ENCODE measurements at places on chromosomes 7 and 10. TPM values are rescaled to one million over a fixed set of nuclear protein-coding genes. Genes with fewer than 3 reads are reported as not detected.

DNA sequence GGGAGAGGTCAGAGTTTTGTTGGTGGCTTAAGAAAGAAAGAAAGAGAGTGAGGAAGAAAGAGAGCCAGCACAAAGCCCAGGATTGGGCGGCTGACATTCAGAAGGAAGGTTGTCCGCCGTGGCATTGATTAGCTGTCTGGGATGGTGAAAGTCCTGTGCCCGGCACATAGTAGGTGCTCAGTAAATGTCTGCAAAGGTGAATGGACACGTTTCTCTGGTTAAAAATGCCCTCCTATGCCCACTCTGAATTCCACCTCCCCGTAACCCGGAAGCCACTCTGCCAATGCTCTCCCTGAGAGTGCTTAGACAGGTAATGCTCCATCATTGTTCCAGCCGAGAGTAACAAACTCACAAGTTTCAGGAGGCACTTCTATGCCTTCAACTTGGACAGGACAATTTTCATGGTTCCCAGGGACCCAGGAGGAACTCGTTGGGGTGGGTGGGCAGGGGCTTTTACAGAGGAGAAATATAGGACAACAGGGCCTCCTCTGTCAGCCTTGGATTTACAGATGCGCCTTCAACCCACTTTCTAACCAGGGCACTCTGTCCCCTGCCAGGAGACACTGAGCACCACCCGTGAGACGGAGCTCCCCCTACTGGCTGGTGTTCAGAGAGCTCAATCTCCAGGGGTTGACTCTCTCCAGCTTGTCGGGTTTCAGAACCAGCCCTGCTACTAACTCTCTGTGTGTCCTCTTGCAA is 411.5 kb upstream of the ZMIZ1 start:
- H3K36me3 ChIP-seq, result no peaks in the 10 kb centered on the region
- peak; percentile 90 for DNase-seq
- no peaks in the 10 kb centered on the region for H3K4me1 ChIP-seq
- no peak overlapping the region for H3K27ac ChIP-seq

The PTPN20 gene
- 1.4 TPM for total RNA-seq

The TMEM236 gene
- 0.62 TPM for total RNA-seq

The CDH23 gene
- total RNA-seq, result 8.4 TPM

DNA sequence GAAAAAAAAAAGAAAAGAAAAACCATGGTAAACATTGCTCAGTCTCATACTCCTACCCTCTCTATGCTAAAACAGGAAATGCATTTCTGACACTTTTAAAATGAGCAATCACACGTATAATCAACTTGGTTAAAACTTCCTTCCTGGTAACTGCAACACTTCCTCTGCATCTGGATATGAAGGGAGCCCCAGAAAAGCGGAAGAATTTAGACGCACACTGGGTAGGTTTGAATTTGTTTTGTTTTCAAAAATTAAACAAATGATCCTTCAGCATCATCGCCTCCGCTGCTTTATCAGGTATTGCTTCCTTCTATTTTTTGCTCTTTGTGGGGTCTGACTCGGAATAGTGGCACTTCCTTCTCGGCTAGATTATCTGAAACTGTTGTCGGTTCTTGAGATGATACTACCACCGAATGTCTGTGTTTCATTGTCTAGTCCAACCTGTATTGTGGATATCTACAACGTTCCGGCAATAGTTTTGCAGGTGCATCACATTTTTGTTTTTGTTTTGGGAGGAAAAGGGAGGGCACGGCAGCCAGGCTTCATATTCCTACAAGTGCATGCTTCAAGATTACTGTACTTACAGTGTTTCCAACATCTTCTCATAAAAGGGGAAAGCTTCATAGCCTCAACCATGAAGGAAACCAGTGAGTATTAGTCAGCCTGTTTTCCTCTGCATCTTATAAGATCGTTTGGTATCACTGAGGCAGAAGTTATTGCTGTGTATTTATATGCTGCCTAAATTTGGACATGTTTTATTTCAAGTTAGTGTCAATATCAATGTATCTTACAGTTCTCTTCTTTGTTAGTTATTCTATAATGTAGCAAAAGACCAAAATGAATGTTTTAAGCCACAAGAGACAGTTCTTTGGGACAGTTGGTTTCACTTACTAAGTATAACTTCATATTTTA is at the start of gene PIK3CG:
PIK3CG (plus strand) TSS at position 153 of the 912 bp plus-strand sequence. CDS start 2,280 bp downstream, outside the sequence.
- no peaks in the 10 kb centered on the region for H3K4me1 ChIP-seq
- H3K27ac ChIP-seq, result peak within 1 kb of the TSS; percentile 33
- no peaks in the 10 kb centered on the region for H3K36me3 ChIP-seq
- no peak within 1 kb of the TSS for H3K4me3 ChIP-seq
- no peaks in the 10 kb centered on the region for H3K27me3 ChIP-seq

DNA sequence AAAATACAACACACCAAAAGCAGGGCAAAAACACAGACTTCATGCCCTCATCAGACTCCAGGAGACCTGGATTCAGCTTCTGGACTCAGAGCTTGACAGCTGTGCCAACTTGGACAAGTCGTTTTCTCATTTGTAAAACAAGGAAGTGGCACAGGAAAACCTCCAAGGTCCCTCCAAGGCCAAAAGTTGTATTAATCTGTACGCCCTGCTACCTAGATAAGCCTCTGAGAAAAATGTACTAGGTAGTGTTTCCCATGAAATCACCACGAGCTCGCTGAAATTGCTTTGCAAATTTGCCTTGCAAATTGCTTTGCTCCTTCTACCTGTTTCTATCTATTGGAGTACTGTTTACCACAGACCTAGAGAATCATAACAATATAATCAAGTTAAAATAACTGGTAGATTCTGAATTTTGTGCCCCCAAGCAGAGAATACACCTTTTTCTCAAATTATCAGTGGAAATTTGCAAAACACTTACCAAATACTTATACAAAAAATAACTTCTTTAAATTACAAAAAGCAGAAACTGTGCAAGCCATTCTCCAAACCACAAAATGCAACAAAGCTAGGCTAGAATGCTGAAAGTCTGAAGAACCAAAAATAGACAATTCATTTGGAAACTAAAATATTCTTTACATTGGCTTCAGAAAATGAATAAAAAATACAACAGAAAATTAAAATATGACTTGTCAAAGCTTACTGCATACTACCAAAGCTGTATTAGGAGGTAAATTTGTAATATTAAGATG is 158.1 kb upstream of the CHST15 start:
- DNase-seq, result no peak
- H3K36me3 ChIP-seq, result no peaks in the 10 kb centered on the region
- no peak overlapping the region for H3K4me3 ChIP-seq
- H3K27me3 ChIP-seq, result no peaks in the 10 kb centered on the region

The PDE1C gene
- 2.6 TPM for total RNA-seq

DNA sequence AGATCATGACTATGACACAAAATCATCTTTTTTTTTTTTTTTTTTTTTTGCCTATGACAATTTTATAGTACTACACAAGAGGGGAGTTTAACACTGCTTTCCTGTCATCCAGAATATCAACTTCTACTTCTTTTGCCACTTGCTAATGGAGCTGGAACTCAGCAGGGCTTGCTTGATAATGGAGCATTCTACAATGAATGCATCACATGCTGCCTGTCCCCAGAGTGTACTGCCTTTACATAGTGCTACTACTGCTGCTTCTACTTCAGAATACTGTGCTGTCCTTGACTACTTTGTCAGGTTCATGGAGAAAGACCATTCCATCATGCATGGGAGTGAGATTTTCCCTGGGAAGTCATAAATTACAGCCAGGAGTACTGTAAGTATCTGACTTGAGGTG is 338.6 kb upstream of the SEMA3A start:
- no peaks in the 10 kb centered on the region for H3K36me3 ChIP-seq
- no peak overlapping the region for H3K27ac ChIP-seq
- no peak overlapping the region for H3K4me3 ChIP-seq

DNA sequence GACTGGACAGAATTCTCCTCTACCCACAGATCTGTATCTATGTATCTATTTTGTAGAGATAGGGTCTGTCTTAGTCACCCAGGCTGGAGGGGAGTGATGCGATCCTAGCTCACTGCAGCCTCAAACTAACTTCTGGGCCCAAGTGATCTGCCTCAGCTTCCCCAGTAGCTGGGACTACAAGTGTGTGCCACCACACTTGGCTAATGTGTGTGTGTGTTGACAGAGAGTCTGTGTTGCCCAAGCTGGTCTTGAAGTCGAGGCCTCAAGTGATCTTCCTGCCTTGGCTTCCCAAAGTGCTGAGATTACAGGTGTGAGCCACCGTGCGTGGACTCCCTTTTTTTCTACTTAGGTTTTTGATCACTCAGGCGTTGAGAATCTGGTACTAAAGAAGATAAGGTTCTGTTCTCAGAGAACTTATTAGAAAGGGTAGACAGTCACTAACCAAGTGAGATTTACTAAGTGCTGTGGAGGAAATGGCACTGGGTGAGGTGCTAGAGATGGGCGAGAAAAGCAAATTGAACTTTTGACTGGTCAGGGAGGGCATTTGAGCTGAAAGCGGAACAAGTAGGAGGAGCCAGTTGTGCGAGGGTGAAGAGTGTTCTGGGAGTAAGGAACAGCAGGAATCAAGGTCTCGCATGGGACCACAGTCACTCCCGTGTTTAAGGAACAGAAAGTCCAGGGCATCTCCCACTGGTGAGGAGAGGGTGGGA is 18.0 kb downstream of the NDUFB2 start:
- H3K27me3 ChIP-seq, result no peaks in the 10 kb centered on the region
- no peak overlapping the region for H3K27ac ChIP-seq
- no peak overlapping the region for H3K4me3 ChIP-seq
- no peak for DNase-seq
- H3K4me1 ChIP-seq, result no peaks in the 10 kb centered on the region
- H3K36me3 ChIP-seq, result no peaks in the 10 kb centered on the region

DNA sequence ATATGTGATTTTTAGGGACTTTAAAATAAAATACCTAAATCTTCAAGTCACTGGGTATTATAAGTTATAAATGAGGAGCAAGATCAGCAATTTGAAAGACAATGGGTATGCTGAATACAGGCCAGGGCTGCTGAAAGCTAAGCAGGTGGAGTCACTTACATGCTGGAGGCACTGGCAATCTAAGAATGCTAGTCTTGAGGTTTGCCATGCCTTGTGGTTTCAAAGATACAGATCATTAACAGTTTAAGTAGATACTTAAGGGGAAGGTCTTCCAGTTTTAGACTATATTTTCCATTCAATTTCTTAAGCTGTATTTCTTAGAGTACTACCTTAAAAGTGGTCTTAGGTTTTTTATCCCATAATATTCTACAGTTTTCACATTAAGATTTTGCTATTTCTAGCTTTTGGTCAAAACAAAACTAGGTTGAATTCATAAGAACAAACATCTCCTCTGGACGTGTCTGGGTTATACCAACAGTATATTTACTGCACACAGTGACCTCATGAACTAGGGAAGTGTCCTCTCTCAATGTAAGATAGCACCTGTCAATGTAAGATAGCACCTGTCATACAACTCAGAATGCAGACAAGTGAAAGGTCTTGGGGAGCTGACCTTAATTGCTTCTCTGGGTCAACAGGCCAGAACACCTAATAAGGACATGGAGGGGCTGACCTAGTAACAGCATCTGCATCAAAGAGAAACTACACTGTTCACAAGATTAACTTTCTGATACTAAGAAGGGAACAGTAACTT is 2.0 kb downstream of the SRI start:
- no peaks in the 10 kb centered on the region for H3K4me1 ChIP-seq
- DNase-seq, result no peak
- no peak overlapping the region for H3K27ac ChIP-seq
- no peaks in the 10 kb centered on the region for H3K36me3 ChIP-seq

GRCh38 chr10:60448246-60448645 is 58.6 kb upstream of the ANK3 start:
- peaks cover 7% of the 10 kb centered on the region for H3K4me1 ChIP-seq
- no peaks in the 10 kb centered on the region for H3K27me3 ChIP-seq
- no peak for DNase-seq
- H3K27ac ChIP-seq, result peak overlapping the region; percentile 59
- no peaks in the 10 kb centered on the region for H3K36me3 ChIP-seq
- no peak overlapping the region for H3K4me3 ChIP-seq

DNA sequence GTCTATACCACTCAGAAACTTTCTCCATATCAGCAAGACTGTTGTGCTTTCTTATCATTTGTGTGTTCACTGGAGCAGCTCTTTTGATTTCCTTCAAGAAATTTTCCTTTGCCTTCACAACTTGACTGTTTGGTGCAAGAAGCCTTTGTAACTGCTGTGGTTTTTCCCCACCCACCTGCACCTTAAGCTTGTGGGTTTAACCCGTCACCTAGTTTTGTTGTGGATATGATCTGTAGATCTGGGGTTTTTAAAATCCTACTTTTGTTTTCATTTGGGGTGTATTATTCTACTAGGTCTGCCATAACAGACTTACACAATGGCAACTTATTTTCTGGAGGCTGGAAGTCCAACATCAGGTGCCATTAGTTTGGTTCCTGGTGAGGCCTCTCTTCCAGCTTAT is 30.5 kb upstream of the CHST3 start:
- no peaks in the 10 kb centered on the region for H3K4me1 ChIP-seq
- no peak overlapping the region for H3K27ac ChIP-seq
- no peak for DNase-seq

The TRIM50 gene
- total RNA-seq, result 10.7 TPM

The UCN3 gene
- 5.5 TPM for total RNA-seq

The NOS3 gene
- total RNA-seq, result 3.8 TPM

The FAM237B gene
- total RNA-seq, result not detected

- H3K27ac ChIP-seq, result no peak overlapping the region
- H3K36me3 ChIP-seq, result no peaks in the 10 kb centered on the region
- no peak overlapping the region for H3K4me3 ChIP-seq
- no peak for DNase-seq
- H3K27me3 ChIP-seq, result no peaks in the 10 kb centered on the region
- peaks cover 27% of the 10 kb centered on the region for H3K4me1 ChIP-seq
Observed at GRCh38 chr10:75730847-75731246, 299.4 kb downstream of the LRMDA start.

DNA sequence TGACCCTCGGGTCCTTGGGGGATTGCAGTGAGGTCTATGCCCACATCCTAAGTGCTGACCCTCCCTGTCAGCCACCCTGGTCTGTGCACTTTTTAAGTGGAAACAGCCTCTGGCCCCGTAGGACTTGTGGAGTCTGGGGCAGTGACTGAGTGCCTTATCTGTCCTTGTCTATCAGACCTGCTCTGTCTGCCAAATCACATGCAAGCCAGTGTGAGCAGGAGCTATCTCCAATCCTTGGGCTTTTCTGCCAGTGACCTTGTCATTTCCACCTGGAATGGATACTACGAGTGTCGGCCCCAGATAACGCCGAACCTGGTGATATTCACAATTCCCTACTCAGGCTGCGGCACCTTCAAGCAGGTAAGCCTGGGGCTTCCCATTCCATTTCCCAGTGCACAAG is 62.7 kb downstream of the C10orf120 start:
- H3K27me3 ChIP-seq, result no peaks in the 10 kb centered on the region
- H3K36me3 ChIP-seq, result no peaks in the 10 kb centered on the region
- H3K27ac ChIP-seq, result peak overlapping the region; percentile 64
